ENCODE measurements at places on chromosomes 12 and 14. TPM values are rescaled to one million over a fixed set of nuclear protein-coding genes. Genes with fewer than 3 reads are reported as not detected.

FOXA1 gene
- not detected for total RNA-seq

EIF5 gene
- 153 TPM for total RNA-seq

KRT8 gene
- total RNA-seq: not detected

NFE2 gene
- not detected for total RNA-seq

OASL gene
- total RNA-seq: 0.35 TPM

HOXC11 gene
- 0.51 TPM for total RNA-seq

CLEC14A gene
- not detected for total RNA-seq

PRKD1 gene
- 10.7 TPM for total RNA-seq

MYRFL gene
- not detected for total RNA-seq

AQP6 gene
- total RNA-seq: not detected

INHBE gene
- total RNA-seq: 0.34 TPM

MDM2 gene
- 155 TPM for total RNA-seq

RHEBL1 gene
- 7.8 TPM for total RNA-seq

MGP gene
- 402 TPM for total RNA-seq

LRRC9 gene
- total RNA-seq: not detected

PLA2G1B gene
- not detected for total RNA-seq

LGR5 gene
- not detected for total RNA-seq

RAD51AP1 gene
- 17.8 TPM for total RNA-seq

NTN4 gene
- total RNA-seq: not detected

GPR84 gene
- total RNA-seq: not detected

NUAK1 gene
- total RNA-seq: 0.63 TPM

TRHDE gene
- not detected for total RNA-seq

TMEM120B gene
- 13.6 TPM for total RNA-seq

VRTN gene
- total RNA-seq: not detected

TNS2 gene
- 15.9 TPM for total RNA-seq

SAMD15 gene
- total RNA-seq: 2.0 TPM

PPP4R4 gene
- total RNA-seq: 5.8 TPM

NAP1L1 gene
- 255 TPM for total RNA-seq

CD27 gene
- total RNA-seq: not detected

HSPA2 gene
- 21.1 TPM for total RNA-seq

PIK3C2G gene
- total RNA-seq: not detected

SOX5 gene
- total RNA-seq: 10.4 TPM

GPR162 gene
- total RNA-seq: 1.5 TPM

KRT74 gene
- not detected for total RNA-seq

KSR2 gene
- not detected for total RNA-seq

RNU6-7 gene
- not detected for total RNA-seq

STAT6 gene
- 39.6 TPM for total RNA-seq

KCNA1 gene
- total RNA-seq: not detected

SLC6A12 gene
- total RNA-seq: 1.4 TPM

HHIPL1 gene
- total RNA-seq: 0.16 TPM

RDH12 gene
- 0.35 TPM for total RNA-seq

TDRD9 gene
- not detected for total RNA-seq

PACS2 gene
- total RNA-seq: 26.0 TPM

AICDA gene
- 1.1 TPM for total RNA-seq

NANOG gene
- not detected for total RNA-seq

AQP2 gene
- not detected for total RNA-seq

ACOT6 gene
- total RNA-seq: not detected

LALBA gene
- total RNA-seq: not detected

ADAM20 gene
- total RNA-seq: 0.05 TPM

TAS2R46 gene
- 0.16 TPM for total RNA-seq

CRIP1 gene
- total RNA-seq: not detected

HCFC2 gene
- total RNA-seq: 10.8 TPM
